ENCODE measurements at places on chromosomes 6 and 20.

- DNase-seq, result no peak
Measured at GRCh38 chr6:128204616-128205015, 303.8 kb upstream of the THEMIS start.

DNA sequence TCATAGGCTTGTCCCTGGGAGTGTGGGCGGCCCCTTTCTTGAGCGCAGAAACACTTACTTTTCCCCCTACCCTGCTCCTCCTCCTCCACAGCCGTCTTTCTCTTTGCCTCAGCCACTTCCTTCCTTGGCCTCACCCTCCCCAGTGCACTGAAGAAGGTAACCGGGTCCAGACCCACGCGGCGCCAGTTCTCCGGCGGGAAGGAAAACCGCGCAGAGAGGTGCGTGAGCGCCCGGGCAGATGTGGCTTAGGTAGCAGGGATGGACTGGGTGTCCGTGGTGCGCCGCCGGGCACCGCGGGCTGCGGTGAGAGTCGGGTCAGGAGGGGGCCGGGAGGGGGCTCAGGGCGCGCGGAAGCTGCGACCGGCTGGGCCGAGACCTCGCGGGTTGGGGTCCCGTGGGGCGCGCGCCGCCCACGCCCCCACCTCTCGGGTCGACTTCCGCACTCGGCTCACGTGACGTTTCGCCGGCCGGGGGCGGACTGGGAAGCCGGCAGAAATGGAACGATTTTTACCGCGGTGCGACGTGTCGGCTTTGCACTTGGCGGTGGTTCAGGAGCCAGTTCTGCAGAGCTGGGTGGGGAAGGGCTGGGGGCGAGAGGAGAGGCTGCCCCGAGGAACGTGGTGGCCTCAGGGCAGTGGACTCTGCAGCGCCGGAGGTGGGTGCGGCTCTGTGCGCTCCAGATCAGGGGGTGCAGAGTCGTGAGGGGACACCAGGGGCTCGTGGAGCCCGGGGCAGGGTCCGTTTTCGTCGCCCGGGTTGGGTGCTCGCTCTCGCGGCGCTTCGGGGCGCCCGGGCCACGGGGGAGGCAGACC is at the start of gene ABRACL:
Gene ABRACL, plus strand, starts transcription at position 88 of the 812 bp plus-strand sequence. CDS start 5,416 bp downstream, outside the sequence.
- peak; percentile 79 for DNase-seq

GRCh38 chr20:54545676-54546358 is 70.4 kb downstream of the DOK5 start:
- DNase-seq, result no peak

- no peak for DNase-seq
Measured at GRCh38 chr20:8983478-8984345, 85.2 kb upstream of the PLCB4 start.

GRCh38 chr6:125124049-125124669 is 29.4 kb upstream of the TPD52L1 start:
- DNase-seq, result no peak

- no peak for DNase-seq
Measured at GRCh38 chr20:41497186-41497895, 120.8 kb downstream of the CHD6 start.

- DNase-seq, result no peak
Measured at GRCh38 chr20:44731657-44732056, 14.0 kb upstream of the KCNK15 start.

- no peak for DNase-seq
Measured at GRCh38 chr20:7171911-7172310, 404.4 kb downstream of the BMP2 start.

DNA sequence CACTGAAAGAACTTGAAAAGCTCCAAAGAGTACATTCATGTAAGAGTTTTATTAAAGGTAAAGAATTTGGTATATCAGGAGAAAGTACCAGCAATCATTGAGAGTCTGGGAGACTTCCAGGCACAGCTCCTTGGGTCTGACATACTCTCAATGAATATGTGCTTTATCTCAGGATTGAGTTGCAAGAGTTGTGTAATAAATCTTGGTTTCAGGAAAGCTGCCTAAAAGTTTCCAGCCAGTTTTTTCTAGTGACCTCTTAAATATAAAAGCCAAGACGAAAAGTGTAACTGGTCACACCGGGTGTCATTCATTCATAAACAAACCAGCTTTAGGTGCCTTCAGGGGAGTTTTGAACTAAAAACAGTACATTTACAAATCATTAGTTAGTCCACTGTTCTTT is 21.6 kb upstream of the GJA1 start:
- no peak for DNase-seq

GRCh38 chr20:53138454-53139262 is 166.5 kb downstream of the TSHZ2 start:
- no peak for DNase-seq

GRCh38 chr20:50428097-50428828 is 81.9 kb upstream of the PTPN1 start:
- DNase-seq, result no peak

- DNase-seq, result peak; percentile 62
Measured at GRCh38 chr6:36028877-36029324, 1.3 kb downstream of the MAPK14 start.

DNA sequence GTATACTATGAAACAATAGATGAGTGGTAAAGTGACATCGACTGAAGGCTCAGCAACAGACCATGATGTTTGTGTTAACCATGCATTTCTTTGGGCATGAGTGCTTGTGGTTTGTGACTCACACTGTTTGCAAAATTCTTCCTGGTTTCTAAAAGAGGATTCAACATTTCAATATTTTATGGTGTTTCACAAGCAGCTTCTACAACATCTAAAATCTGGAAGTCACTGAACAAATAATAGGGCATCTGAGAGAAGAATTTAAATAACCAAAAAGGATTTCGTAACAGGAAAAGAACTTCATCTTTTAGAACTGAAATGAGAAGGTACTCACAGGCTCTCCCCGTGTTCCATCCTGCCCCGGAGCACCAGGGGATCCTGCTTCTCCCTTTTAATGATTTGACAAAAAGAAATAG is 146.2 kb downstream of the COL21A1 start:
- DNase-seq, result no peak

DNA sequence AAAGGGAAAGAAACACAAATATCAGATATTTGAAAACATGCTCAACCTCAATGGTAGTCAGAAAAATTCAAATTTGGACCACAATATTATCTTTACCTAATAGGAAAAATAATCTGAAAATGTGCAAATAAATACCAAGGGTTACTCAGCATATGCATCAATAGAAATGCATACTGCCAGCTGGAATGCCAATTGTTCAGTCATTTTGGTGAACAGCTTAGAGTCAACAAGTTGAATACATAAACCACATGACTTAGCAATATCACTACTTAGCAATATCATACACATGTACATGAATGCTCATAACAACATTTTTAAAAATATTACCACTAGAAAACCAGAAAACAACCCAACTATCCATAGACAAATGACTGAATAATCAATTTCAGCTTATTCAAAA is 212.7 kb downstream of the PTPRK start:
- DNase-seq, result no peak

- no peak for DNase-seq
Measured at GRCh38 chr6:161918628-161919205, 644.9 kb upstream of the AGPAT4 start.

GRCh38 chr6:149129371-149130077 is 188.0 kb upstream of the TAB2 start:
- DNase-seq, result no peak

DNA sequence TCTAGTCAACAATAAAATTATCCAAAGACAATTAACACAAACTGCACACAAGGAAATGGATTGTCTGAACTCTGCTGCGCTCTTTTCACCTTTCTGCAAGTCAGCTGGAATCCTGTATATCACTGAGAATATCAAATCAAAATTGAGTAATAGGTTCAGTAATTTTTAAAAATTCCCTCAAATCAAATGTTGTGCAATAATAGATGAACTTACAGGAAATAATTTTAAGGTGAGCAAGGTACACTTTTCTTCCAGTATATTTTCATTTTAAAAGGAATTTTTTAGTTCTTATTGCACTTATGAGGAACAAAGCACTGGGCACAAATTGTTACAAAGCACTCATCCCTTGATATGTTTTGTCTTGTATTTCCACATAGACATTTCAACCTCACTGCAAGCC is 1.2 kb downstream of the SAYSD1 start:
- DNase-seq, result no peak

DNA sequence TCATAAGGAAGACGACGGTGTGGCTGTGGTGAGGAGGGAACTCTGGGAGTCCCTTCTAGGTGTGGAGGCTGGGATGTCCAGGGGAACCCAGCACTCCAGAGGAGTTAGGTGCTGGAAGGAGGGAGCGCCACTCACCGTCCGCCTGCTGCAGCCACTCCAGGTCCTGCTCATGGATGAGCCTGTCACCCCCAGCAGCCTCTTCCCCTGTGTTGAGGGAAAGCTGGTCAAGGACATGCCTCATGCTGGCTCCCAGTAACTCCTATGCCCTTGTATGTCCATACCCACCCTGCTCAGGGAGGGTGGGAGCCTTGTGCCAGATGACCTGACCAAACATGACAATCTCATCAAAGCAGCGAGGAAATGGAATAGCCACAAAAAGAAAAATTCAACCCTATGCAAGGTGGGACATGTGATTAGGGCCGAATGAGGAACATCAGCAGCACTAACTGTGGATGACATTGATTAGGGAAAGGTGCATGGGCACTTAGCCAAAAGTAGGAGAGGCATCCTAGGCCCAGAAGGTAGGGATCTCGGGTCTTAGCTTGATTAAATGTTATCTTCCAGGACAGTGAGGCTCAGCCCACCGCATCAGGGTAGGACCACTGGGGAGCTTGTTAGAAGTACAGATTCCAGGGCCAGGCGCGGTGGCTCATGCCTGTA is 3.0 kb downstream of the DNPH1 start:
- no peak for DNase-seq

DNA sequence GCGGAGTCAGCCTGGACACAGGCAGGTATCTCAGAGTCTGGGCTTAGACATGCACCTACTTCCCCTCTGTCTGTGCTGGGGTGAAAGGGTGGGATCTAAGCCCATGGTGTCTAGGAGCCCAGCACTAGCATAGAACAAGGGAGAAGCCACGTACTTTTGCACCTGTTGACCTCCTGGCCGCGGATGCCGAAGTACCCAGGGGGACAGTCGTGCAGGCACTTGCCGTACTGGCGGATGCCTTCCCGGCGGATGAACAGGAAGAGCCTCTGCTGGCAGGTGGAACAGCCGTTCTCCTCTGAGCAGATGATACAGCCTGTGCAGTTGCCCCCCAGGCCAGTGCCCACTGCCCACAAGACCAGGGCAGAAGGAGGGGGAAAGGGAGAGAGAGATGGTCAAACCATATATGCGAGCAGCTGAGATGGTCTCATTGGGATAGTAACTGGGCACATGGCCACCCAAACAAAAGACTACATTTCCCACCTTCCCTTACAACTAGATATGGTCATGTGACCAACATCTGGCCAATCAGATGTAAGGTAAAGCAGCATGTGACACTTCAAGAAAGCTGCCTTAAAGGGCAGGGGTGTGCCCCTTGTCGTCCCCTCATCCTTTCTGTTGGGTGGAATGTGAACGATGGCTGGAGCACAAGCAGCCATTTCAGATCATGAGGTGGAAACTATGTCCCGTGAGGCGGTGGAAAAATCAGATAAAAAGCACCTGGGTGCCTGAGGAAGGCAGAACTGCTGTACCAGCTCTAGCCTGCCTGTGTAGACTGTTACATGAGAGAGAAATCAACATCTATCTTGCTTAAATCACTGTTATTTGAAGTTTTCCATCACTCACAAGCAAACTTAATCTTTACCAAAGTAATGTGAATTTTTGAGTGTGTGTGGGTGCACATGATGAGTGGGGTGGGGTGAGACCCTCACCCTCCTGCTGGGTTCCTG is 34.0 kb downstream of the RSPO4 start:
- DNase-seq, result no peak

DNA sequence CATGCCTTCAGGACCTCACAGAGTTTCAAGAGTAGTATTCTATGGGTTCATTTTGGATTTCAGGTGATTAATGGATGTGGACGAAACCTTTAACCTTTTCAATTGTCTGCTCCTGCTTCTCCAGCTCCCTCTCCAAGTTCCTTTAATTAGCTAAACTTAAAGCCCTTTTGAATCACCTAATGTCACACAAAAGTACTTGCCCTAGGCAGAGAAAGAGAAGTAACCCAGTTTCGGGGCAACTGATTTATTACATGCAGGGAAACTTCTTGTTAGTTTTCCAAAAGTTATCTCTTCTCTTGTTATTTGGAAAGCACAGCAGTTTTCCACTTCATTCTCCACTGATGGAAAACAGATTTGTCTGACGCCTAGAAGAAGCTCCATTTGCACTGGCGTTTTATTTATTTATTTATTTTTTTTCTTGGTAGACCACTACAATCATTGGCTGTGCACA is 407.7 kb upstream of the JARID2 start:
- no peak for DNase-seq

- DNase-seq, result no peak
Measured at GRCh38 chr6:166461821-166462460, 79.2 kb upstream of the MPC1 start.

- DNase-seq, result no peak
Measured at GRCh38 chr6:71706523-71706922, 179.8 kb upstream of the RIMS1 start.

DNA sequence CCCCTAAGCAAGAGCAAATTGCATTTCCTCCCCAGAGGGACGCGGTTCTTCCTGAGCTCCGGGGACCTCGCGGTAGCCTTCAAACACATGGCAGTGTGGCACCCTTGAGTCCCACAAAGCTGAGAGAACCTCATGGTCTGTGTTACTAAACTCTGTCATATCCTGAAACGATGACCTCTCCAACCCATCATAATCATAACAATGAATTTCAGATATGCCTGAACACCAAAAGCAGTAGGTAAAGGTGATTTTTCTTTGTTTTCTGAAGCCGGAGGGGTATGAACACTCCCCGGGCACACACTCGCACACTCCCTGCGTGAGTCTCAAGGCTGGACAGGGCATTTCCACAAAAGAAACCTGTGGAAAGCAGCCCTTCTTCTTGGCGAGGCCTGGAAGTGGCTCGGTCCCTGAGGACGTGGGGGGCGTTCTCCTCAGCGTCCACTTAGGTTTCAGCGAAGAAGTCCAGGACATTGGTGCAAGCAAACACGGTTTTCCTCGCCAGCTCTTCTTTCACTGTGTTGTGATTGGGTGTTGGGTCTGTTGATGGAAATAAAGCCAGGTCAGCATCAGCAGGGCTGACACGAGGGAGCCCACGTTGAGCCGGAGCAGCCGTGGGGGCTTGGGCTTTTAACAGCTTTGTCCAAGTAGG is 183.4 kb downstream of the ERMARD start:
- no peak for DNase-seq

GRCh38 chr6:150710236-150710635 is 110.6 kb downstream of the PLEKHG1 start:
- no peak for DNase-seq

DNA sequence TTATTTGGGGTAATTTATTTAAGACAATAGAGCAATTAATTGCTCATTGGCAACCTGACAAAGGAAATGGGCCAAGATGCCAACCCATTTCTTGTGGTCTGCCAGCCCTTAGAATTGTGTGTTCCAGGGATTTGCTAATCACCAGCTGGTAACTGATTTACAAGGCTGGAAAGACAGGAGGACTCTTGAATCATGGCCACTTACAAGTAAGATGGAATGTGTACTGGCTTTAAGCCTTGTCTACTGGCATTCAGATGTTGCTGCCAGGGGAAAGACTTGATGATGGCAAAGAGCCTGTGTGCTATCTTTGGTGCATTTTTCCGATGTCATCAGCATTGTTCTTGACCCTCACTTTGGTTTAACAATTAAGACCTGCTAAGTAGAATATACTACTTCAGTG is 91.0 kb downstream of the BCKDHB start:
- DNase-seq, result no peak

- DNase-seq, result no peak
Measured at GRCh38 chr20:33650753-33651561, 11.2 kb upstream of the C20orf144 start.

GRCh38 chr20:51042064-51042463 is 19.2 kb upstream of the KCNG1 start:
- DNase-seq, result no peak

GRCh38 chr6:51578994-51579393 is 508.4 kb downstream of the PKHD1 start:
- DNase-seq, result no peak

Measured in activated CD4-positive, alpha-beta T cell treated with anti-CD3 and anti-CD28 coated beads for 24 hours (primary cell).